ENCODE measurements at places on chromosomes 11 and 22. TPM values are rescaled to one million over a fixed set of nuclear protein-coding genes. Genes with fewer than 3 reads are reported as not detected.

DNA sequence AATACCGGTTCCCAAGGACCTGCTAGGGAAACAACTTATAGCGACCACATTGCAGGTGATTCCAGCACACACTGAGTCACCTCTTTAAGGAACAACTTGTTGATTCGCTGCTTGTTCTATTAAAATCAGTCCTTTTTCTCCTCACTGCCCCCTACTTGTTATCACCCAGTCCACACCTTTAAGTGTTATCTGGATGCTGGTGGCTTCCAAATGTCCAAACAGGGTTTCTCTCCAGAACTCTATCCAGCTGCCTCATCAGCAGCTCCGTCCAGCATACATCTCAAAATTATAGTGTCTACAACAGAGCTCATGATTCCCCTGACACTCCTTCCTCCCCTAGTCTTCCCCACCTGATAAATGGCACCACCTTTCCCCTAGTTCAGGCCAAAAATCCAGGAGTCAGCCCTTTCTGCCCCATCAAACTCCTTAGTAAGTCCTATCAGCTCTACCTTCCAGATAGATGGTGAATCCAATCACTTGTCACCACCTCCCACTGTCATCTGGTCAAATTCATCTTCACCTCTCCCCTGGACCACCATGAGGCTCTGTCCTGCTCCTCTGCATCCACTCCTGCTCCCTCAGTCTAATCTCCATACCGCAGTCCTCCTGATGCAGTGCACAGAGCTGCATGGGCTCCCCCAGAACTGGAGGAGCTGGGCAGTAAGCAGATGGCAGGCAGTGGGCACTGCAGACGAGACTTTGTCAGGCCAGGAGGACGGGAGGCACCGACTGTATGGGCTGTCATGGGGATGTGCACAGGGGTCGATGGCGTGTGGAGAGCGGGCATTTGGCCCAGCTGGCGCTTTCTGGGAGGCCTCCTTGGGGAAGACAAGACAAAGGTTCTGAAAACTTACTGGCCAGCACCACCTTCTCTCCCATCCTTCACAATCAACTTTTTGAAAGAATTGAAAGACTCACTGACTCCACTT, 19.3 kb downstream of the IL10RA start:
- no peak for DNase-seq

GRCh38 chr11:131668500-131669400, 298.3 kb downstream of the NTM start:
- no peak for DNase-seq

DNA sequence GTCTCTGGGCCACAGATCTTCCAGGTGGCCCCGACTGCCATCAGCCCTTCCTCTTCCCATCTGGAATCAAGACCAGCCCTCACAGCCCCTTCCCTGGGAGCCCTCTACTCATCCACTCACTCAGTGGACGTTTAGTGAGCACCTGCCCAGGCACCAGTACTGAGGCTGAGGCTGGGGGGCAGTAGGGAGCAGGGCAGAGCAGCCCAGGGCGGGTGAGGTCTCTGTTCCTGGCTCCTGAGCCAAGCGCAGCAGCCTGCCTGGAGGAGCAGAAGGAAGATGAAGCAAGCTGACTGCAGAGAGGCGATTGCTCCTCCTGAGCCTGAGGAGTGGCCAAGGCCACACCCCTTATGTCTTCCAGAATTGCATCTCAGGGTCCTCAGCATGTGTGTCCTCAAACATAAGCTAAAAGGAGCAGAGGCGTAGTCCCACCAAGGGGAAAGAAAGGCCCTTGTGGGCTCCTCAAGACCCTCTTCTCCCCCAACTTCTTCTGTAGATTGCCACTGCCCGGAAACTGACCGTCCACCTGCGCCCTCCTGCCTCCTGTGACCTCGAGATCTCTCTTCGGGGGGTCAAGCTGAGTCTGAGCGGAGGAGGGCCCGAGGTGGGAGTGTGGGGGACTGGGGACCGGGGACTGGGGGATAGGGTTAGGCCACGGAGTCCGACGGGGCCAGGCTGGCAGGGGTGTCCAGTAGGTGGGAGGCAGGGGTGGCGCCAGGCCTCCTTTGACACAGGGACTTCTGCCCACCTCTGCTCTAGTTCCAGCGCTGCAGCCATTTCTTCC, 5.8 kb downstream of the MAPK8IP2 start:
- no peak for DNase-seq

Gene OR6A2
- total RNA-seq, result 0.15 TPM

Gene SORL1
- total RNA-seq, result 36.3 TPM

- no peak for DNase-seq
Observed at GRCh38 chr11:1990872-1991578, 6.6 kb downstream of the H19 start.

DNA sequence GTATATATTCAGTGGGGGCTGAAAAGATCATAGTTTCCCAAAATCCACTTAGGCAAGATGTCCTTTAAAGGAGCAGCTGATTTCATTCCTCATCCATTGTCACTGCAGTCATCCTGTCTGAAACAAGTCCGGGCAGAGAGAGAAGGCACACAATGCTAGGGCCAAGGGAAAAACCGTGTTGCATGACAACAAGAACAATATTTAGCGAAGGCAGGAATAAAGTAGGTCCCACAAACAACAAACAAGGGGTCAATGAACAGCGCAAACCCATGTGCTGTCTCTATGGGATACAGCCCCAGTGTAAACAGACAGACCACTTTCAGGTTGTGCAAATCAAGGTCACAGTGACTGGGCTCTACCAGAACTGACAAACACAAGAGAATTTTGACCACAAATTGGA, 9.0 kb downstream of the PAMR1 start:
- DNase-seq, result no peak
